ENCODE measurements at places on chromosomes 7 and 10.
A peak's percentile ranks its signal among the peaks of the same experiment; 100 is the strongest.

GRCh38 chr7:108492742-108493141 lies 33.2 kb downstream of the PNPLA8 start:
- peak; percentile 9 for DNase-seq

DNA sequence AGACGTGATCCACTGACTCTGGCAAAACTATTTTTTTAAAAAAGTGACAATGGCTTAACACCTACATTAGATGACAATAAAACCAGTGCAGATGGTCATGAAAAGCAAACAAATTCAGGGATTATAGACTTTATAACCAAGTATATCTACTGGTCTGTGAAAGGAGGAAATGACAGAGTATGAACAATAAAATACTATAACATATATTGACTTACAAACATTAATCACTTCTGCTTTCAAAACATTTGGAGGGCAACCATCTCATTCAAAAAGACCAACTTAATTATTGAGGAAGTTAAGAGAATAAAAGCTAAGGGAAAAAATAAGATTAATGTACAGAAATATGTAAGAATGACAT lies 34.8 kb downstream of the JMJD1C start:
- DNase-seq: no peak

DNA sequence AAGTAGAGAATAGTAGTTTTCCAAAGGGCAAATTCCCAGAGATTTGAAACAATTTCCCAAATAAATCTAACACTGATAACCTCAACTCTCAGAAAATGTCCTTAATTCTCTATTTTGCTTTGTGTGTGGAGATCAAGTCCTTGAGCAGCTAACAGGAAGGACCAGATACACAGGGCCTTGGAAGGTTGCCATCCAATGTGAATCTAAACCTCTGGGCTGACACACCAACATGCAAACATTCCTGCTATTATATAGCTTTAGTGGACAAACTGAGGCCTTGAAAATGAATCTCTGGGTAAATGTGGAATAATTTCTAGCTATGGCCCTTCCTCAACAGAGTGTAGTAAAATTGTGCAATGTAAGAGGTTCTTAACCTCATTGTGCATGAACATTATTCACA lies 44.1 kb upstream of the PARD3 start:
- DNase-seq: peak; percentile 13

- DNase-seq: no peak
Measured at GRCh38 chr10:6583447-6583846, 3.4 kb upstream of the PRKCQ start.

DNA sequence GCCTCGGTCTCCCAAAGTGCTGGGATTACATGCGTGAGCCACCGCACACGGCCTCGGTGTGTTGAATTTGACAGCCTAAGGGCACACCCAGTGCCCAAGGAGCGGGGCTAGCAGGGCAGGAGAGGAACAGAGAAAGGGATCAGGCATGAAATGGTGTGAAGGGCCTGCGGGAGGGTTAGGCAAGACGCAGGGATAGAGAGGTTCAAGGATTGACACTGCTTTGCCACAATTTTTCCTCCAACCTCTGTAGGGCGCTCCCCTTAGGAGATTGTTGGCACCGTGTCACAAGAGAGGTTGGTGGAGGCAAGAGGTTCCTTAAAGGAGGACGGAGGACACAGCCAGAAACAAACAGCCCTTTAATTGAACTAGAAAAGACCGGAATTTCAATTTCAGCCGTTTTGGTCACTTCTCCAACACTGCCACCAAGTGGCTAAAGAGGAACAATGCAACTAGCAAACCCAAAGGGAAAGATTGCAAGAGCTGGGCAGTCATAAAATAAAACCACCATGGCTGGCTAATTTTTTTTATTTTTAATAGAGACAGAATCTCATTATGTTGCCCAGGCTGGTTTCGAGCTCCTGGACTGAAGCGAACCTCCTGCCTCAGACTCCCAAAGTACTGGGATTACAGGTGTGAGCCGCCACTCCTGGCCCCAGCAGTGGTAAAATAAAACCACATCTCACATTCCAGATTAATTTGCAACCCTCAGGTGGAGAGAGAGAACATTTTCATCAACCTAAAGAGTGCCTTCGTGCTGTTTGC lies 6.9 kb upstream of the CREB3L2 start:
- DNase-seq: peak; percentile 67

GRCh38 chr7:156082048-156083040 lies 270.1 kb upstream of the SHH start:
- DNase-seq: no peak

DNA sequence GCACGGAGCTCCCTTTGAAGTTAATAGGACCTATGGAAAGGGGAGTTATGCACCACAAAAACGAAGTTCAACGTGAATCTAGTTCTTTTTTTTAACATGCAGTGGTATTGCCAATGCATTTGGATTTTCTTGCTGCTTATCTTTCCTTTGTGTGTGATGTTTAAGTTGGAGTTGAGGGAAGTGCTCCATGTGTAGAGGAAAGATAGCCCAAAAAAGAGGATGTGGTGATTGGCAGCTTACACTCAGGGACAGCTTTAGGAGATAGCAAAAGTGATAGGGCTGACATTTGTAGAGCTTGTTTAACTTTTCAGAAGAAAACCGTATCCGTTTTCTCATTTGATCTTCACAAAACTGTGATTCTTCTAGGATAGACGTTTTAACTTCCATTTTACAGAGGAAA lies 101.3 kb downstream of the MDFIC start:
- DNase-seq: no peak

DNA sequence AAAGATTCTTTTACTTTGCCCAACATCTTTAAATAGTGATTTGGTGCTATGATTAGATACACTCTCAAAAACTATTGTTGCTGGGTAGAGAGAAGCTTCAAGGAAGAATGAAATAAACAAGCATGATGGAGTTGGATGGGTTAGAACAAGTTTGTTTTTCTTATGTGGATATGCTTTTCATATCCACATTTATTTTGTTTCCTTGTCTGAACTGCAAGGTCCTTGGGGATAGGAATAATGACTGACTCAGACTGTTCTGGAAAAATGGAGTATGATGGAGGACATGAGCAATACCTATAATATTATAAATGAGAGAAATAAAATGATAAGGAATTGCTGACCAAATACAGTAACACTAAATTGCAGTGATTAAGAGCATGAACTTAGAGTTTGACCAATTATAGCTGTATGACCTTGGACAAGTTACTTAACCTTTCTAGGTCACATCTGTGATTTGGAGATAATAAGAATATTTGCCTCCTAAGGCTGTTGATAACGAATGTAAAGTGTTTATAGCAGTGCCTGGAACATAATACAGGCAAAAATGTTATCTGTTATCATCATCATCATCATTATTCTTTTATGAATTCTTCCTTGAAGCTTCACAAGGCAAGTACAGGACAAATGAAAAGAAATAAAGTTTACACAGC lies 847.5 kb downstream of the LRMDA start:
- DNase-seq: no peak

DNA sequence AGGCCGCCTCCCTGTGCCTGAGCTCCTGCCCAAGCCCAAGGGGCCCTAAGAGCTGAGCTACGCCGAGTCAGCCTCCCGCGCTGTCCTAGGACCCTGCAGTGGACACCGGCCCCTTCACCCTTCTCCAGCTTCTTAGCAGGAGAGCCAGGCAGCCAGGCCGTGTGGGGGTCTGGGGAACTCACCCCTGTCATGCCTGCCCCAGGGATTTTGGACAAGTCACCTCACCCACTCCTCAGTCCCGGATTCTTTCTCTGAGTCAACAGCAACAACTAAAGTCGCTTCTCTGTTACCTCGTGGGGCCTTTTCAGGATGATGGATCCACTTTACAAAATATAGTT lies 79.3 kb downstream of the MKI67 start:
- DNase-seq: no peak

GRCh38 chr10:86266446-86267242 lies 100.0 kb downstream of the GRID1 start:
- DNase-seq: no peak

DNA sequence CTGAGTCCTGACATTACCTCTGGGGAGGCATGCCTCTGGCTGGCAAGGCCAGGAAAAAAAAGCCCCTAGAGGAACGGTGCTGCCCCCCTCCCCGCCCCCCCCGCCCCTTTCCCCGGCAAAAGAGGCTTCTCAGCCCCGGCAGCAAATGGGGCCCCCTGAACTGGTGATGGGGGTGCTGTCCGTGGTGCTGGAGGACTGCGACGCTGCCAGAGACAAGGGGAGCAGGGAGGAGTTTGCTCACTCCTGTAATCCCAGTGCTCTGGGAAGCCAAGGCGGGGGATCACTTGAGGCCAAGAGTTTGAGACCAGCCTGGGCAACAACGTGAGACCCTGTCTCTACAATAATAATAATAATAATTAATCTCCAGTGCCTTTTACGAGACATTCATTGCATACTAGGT lies 23.7 kb downstream of the SRRM3 start:
- peak; percentile 39 for DNase-seq

- no peak for DNase-seq
Measured at GRCh38 chr10:113493882-113494301, 59.0 kb upstream of the HABP2 start.

GRCh38 chr10:25843551-25844170 lies 90.4 kb upstream of the MYO3A start:
- no peak for DNase-seq

GRCh38 chr7:139916717-139917395 lies 87.8 kb downstream of the TBXAS1 start:
- DNase-seq: no peak

- DNase-seq: no peak
Measured at GRCh38 chr10:133230044-133230361, at the start of gene UTF1. Gene UTF1 (plus strand): TSS chr10:133230217. CDS start chr10:133230289, 72 bp downstream.

DNA sequence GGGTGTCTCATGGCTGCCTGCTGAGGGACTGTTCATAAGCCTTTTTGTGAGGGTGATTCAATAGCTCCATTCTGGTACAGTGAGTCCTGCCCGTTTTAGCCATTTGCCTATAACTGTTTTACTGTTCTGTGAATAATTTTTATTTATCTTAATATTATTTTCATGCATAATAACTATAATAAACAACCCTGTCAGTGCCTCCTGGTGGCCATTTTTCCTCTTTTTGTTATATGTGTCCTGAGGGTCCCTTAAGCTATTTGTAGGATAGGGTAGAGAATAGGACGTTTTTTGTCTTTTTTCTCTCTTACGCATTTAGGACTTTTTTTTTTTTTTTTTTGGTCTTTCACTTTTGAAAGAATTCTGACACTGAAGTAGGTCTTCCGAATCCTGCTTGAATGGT lies 2.9 kb downstream of the C1QL3 start:
- no peak for DNase-seq

DNA sequence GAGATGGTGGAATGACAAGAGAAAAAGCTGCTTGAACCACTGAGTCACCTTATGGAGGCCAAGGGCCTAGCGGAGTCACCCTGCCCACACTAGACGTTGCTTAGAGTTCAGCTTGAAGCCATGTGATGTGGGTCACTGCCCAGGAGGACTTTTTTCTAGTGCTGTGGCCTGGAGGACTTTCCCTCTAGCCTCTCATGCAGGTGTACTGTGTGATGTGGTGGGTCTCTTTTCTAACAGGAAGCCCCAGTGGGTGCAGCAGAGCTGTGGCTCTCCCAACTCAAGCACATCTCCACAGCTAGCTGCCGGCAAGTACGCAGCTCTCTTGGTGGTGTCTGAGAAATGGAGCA lies 13.6 kb downstream of the POR start:
- DNase-seq: no peak

DNA sequence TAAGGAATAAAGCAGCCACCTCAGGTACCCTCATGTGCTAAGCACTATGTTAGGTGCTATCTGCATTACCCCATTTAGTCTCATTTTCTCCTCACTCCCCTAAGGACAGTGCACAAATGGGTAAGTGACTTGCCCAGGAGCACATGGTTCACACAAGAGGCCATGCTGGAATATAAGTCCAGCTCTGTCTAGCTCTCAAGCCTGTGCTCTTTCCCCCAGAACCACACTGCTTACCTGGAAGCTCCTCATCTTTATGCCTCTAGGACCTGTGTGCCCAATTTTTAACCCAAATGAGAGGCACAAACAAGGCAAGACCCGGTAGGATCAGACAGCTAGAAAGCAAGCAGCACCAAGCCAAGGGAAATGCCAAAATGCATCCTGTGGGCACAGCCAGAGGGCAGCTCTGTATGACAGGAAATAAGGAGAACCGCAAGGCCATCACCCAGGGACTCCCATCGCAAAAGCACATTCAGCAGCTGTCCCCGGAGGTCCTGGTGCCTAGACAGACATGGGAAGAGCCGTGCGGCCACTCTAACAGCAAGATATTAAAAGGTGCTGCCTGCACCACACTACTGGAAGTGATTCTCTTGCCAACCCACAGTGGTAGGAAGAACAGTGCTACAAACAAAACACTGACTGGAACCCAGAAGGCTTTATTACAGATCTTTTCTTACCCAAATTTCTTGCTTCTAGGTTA lies 88.1 kb downstream of the GSAP start:
- peak; percentile 90 for DNase-seq

DNA sequence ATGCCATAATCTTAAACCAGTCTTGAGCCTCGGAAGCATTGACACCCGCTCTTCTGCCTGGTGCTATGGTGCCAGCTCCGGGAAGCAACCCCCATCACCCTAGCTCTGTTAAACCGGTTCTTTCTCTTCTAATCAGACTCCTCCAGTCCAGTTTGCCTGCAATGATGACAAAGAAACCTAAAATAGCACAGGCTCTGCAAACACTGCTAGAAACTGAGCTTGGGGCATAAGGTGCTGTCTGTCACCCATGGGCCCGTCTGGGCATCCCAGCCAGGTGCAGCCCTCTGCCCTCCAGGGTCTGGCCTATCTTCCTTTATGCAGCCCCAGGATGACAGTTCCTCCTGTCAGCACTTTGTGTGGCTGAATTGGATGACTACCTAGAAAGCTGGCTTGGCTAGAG lies 14.2 kb upstream of the CAMK2G start:
- DNase-seq: peak; percentile 26

- DNase-seq: no peak
Measured at GRCh38 chr10:36591436-36591835, 534.0 kb upstream of the ANKRD30A start.

DNA sequence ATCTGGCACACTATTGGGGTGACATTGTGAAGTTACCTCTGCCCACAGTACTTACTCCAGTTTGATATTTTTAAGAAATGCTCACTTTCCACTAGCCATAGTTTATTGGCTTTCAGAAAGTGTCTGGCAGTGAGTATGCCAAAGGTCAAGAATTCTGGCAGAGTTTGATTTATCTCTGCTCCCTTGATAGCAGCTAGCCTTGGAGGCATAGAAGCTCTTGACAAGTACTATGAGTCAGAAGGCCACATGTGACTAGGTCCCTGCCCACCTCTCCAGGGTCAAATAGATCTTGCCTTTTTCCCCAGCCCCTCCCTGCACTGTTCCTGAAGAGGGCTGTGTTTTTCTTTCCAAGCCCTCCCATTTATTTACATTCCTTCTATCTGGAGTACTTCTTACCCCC lies 202.2 kb downstream of the AUTS2 start:
- peak; percentile 9 for DNase-seq

DNA sequence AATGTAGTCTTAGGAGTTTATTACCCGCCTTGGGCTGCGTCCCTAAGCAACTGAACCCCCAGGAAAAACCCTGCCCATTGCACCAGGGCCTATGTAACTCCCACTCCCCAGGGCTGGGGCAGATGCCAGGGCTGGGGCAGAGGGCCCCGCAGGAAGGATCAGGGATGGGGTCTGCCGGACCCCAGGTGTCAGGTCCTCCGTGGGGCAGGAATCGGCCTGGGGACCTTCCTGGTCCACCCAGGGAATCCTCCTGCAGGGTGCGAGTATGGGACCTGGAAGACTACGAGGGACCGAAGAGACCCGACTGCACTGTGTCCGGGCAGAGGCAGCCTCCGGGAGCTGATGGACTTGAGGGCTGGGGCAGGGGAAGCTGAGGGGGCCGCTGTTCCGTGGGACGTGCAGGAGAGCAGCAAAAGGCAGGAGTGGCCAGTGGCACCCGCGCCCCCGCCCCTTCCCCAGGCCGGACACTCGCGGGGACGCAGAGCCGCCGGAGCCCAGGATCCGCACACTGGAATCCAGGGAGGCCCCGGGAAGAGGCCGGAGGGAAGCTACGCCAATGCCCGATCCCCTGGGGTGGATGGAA lies 2.5 kb upstream of the ATP5MF start:
- DNase-seq: no peak
